ENCODE measurements at places on chromosomes 3 and 15.
A peak's percentile ranks its signal among the peaks of the same experiment; 100 is the strongest.

- no peak for DNase-seq
Observed at GRCh38 chr15:41927536-41927935, 33.7 kb upstream of the SPTBN5 start.

- no peak for DNase-seq
Observed at GRCh38 chr3:160635213-160635612, 41.7 kb upstream of the ARL14 start.

GRCh38 chr3:52609316-52609815, 73.0 kb downstream of the UQCC5 start:
- no peak for DNase-seq

GRCh38 chr3:128420720-128421438, 45.8 kb downstream of the DNAJB8 start:
- no peak for DNase-seq

DNA sequence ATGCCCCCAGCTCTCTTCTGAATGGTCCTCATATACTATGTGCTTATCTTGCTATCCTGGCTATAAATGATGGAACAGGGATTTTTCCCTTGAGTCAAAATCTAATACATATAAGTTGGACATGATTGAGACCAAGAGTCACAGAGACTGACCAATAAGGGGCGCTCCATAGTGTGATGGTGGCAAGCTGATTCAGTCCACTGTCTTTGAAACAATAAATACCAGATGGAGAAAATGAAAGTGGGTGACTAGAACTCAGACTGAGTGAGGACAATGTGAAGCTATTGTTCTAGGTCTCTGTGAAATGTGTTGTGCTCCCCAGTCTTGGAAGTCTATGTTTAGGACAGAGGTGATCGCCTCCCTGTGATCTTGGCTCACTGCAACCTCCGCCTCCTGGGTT, 10.6 kb upstream of the FSTL1 start:
- DNase-seq = no peak

GRCh38 chr15:76866716-76867321, 38.3 kb downstream of the SCAPER start:
- peak; percentile 65 for DNase-seq

GRCh38 chr3:161372321-161373260, 1.3 kb upstream of the SPTSSB start:
- DNase-seq = peak; percentile 6

GRCh38 chr3:66153481-66154443, 67.0 kb upstream of the SLC25A26 start:
- DNase-seq = peak; percentile 55

GRCh38 chr3:126828306-126828705, 124.3 kb downstream of the CHCHD6 start:
- DNase-seq = peak; percentile 22

GRCh38 chr3:143973259-143974021, 1.8 kb downstream of the DIPK2A start:
- DNase-seq = peak; percentile 91

- peak; percentile 19 for DNase-seq
Observed at GRCh38 chr3:9211155-9211950, 38.1 kb downstream of the SRGAP3 start.

GRCh38 chr15:84944311-84944710, 37.3 kb upstream of the PDE8A start:
- no peak for DNase-seq

DNA sequence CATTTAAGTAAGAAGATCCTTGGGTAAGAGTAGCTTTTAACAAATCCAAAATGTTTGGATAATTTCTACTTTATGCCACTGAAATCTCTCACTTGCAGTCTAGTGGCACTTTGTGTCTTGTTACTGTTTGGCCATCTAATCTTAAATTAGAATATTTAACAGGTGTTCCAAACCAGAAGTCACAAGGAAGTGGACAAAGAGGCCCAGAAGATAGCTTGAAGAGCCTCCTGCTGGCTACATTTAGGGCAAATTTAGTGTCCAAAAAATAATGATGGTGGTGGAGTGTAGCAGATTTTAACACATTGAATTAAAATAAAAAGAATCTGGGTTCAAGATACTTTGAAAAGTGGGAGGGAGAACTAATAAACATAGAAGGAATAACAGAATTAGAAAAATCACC, 172.2 kb downstream of the GHSR start:
- no peak for DNase-seq

- DNase-seq = no peak
Observed at GRCh38 chr3:39075910-39076309, 24.1 kb downstream of the WDR48 start.

- no peak for DNase-seq
Observed at GRCh38 chr3:106691476-106691875, 685.8 kb upstream of the CCDC54 start.

DNA sequence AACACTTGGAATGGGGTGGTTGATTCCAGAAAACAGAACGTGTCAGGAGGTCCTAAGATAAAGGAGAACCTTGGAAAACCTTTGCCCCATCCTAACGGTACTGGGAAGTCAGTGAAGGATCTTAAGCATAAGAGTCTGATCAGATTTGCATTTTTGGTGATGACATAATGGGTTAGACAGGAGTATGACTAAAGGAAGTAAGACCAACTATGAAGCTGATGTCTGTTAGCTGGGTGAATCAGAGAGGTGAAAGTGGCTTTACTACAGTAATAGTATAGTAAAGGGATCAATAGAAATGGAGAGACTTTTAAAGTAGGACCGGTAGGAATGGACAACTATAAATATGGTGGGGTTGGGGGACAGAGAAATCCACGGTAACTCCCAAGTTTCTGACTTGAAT, 12.6 kb downstream of the GTF2A2 start:
- no peak for DNase-seq

DNA sequence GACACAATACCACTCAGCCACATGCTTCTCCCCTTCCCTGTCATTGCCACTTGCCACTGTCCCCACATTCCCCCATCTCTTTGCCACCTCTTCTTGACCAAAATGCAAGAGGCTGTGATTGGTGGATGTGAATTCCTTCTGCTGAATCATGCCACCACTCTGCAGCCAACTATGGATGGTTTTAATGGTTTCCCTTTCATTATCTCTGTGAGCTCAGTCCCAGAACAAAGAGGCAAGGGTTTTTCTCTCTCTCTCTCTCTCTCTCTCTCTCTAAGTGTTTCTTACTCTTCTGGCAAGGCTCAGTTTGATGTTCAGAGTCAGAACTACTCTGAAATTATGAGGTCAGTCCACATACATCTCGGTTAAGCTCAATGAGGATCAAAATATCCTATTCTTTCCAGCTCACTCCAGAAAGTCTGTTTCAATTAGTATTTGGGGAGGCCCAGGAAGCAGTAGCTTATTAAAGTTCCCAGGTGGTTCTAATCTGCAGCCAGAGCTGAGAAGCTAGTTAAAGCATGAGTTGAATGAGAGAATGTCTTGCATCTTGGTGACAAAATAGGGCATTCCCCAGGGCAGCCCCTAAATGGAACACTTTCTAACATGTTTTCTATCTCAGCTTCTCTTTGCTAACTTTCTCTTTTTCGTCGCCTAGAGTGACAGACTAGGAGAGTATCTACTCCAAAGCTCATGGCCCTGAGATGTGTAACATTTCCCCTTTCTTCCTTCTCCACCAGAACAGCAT, 8.5 kb upstream of the ILDR1 start:
- peak; percentile 53 for DNase-seq

- DNase-seq = no peak
Observed at GRCh38 chr3:165446555-165446954, 250.4 kb upstream of the SLITRK3 start.

DNA sequence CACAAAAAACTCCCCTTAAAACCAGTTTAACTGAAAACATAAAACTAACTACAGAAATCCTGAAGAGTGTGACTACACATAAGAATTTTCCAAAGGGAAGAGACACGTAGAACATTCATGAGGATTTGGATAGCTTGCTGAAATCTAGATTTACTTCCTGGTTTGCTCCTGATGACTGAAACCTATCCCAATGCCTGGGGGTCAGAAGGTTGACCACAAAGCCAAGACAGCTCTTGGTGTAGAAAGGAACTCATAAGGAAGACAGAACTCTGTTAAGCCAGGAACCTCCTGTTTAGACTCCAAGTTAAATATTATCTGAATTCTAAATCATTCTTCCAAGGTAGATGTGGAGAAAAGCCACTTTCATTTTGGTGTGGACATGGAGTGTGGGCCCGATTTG, 92.8 kb downstream of the TFG start:
- no peak for DNase-seq

GRCh38 chr15:52527911-52528563, 643 bp downstream of the MYO5A start:
- DNase-seq = peak; percentile 27

- DNase-seq = peak; percentile 27
Observed at GRCh38 chr3:100682056-100682853, 27.0 kb upstream of the TFG start.

- no peak for DNase-seq
Observed at GRCh38 chr3:35065891-35066290, 573.4 kb upstream of the ARPP21 start.

- no peak for DNase-seq
Observed at GRCh38 chr3:78765671-78766485, 1001.9 kb downstream of the ROBO1 start.

DNA sequence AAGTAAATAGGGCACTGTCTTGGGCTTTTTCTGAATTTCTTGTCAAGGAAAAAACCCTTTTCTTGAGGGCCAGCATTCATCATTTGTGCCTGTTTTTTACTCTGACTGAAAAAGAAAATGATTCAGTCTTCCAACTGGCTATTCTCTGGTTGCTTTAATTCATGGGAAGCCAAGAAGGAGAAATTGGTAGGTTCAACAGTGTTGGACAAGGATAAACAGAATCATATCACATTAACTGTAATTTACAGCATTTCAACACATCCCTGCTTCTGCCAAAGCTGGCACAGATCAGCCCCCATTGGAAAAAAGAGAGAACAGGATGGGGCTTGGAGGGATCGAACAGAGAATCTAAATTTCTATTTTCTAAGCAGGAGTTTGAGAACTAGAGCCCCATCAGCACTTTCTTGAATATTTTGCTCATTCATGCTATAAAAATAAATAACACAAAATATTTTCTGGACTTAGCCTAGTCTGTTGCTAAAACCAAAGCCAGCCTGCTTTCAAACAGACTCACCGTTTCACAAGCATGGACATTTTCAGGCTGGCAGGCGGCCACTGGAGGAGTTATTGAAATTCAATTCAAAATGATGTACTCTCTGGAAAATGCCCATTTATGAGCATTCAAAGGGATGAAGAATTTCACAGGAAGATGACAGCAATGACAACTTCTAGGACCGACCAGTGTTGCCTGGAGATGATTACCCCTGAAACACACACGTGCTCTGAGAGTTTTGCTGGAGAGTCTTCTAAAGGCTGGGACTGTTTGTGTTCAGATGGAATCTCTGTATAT, 181.2 kb downstream of the WNT5A start:
- DNase-seq = no peak

GRCh38 chr3:154139996-154140436, 18.8 kb downstream of the ARHGEF26 start:
- DNase-seq = no peak

GRCh38 chr15:70589728-70590127, 173.6 kb downstream of the UACA start:
- no peak for DNase-seq

GRCh38 chr15:56464893-56465520, at the start of gene MNS1:
Gene MNS1, minus strand, starts transcription at chr15:56465137. Its CDS starts 165 bp downstream, at chr15:56464972.
- DNase-seq = peak; percentile 96

- no peak for DNase-seq
Observed at GRCh38 chr3:108209579-108209978, 12.6 kb downstream of the IFT57 start.

DNA sequence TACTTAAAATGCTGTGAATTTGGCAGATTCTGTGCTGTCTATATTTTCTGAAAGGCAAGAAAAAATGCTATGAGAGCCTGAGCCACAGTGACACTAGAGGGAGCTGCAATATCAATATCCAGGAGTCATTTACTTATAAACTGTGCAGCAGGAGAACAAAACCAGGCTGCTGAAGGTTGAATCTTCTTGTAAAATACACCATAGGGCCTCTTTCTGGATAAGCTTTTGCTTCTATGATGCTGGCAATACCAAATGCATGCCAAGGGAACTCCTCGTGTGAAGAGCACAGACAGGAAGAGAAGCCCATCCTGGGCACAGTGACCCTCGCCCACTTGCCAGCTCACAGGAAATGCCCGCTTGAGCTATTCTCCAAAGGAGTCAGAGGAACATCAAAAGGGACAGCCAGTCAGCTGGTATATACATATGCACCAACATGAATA, 48.0 kb upstream of the TSPAN3 start:
- peak; percentile 89 for DNase-seq

GRCh38 chr3:34533451-34533850, 735.0 kb downstream of the PDCD6IP start:
- no peak for DNase-seq

- no peak for DNase-seq
Observed at GRCh38 chr3:83807511-83807910, 1151.3 kb upstream of the CADM2 start.

- DNase-seq = peak; percentile 96
Observed at GRCh38 chr3:112604536-112604935, 36.4 kb downstream of the CCDC80 start.

GRCh38 chr3:188270423-188270972, 116.5 kb downstream of the LPP start:
- peak; percentile 98 for DNase-seq

DNA sequence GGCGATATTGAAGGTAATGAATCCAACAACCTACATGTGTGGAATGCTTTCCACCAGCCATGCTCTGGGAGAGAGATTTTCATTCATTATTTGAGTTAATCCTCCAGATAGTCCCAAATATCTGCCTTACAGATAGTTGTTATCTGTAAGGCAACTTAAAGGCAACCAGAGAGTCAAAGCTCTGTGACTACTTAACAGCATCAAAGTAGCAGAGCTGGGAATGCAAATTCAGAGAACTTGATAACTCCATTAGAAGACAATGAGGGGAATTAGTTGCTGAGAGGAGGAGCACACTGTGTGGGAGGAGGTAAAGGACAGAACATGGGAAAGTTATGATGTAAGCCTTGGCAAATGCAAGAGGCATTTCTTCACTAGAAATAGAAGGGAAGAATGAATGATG, 10.5 kb upstream of the CRBN start:
- DNase-seq = no peak

- DNase-seq = no peak
Observed at GRCh38 chr3:147409143-147410115, at the start of gene ZIC1. Gene ZIC1, plus strand, starts transcription at chr3:147409365. Its CDS starts 748 bp downstream, at chr3:147410113.

DNA sequence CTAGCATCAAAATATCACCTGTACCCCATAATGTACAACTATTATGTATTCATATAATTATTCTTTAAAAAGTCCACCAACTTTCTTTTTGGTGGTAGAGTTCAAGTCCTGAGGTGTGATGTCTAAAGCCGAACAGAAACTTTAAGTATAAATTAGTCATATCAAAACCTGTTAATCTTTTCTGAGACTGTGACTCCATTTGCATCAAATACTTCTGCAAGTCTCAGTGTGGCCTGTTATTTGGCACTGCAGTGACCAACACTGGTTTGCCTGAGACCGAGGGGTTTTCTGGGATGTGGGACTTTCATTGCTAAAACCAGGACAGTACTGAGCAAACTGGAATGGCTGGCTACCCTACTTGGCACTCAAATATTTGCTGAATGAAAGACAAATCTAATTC, 7.3 kb downstream of the NGLY1 start:
- no peak for DNase-seq

DNA sequence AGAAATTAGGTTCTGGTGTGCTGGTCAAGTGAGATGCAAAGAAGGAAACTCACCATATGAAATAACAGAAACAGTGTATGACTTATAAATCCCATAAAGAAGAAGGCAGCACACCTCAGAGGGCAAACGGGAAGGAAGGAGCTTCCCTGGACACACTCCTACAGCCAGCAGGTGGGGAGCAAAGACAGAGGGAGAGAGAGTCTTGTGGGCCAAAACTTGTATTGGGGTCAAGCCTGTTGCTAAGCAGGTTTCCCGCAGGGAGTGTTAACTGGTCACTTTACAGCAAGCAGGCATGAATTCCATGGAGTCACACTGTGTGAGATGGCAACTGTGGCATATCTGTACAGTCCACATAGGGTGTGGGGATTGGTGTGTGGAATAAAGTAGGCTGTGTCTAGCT, 222.9 kb upstream of the NDN start:
- DNase-seq = no peak
